Gastrocnemius medialis (tissue), 4 donors: ENCODE measurements at places on chromosomes 7 and 10. TPM values are rescaled to one million over a fixed set of nuclear protein-coding genes. Genes with fewer than 3 reads are reported as not detected.

DNA sequence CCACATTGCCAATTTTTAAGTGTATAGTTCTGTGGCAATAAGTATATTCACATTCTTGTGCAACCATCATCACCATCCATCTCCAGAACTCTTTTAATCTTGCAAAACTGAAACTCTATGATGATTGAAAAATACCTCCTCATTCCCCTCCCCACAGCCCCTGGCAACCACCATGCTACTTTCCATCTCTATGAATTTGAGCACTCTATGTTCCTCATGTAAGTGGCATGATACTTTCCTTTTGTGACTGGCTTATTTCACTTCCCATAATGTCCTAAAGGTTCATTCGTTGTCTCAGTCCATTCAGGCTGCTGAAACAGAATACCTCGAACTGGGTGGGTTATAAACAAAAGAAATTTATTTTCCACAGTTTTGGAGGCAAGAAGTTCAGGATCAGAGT is 23.4 kb upstream of the EGR2 start:
- no peak for DNase-seq

DNA sequence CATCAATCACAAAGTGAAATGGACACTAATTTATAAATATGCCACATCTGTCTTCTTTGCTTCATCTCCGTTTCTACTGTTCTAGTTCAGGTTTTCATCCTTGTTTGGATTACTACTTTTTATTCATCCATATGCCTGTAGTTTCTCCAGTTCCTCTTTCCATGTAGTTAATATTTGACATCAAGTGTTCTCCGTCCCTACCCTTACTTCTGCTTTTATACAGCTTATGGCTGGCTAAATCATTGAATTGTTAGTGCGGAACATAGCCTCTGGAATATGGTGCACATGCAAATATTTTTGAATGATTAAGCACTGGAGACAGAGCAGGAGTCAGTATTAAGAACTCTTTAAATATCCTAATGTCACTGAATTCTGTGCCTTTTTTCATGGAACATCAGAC is 230.0 kb upstream of the PPP1R3A start:
- no peak for DNase-seq

- no peak for DNase-seq
Measured at GRCh38 chr7:136502162-136502561, 366.3 kb upstream of the CHRM2 start.

DNA sequence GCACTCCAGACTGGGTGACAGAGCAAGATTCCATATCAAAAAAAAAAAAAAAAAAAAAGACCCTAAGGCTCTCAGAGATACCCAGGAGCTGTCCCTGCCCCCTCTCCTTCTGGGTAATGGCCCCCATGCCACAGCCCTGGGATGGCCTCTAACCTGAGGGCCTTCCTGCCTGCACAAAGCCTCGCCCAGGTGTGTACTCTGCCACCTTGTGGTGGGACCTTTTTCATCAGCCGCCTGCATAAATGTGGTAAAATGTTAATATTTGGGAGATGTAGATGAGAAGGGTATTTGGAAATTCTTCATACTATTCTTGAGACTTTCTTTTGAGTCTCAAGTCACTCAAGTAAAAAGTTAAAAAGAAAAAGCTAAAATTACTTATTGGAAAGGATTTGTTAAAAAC is 46.3 kb upstream of the RNF216 start:
- no peak for DNase-seq

DNA sequence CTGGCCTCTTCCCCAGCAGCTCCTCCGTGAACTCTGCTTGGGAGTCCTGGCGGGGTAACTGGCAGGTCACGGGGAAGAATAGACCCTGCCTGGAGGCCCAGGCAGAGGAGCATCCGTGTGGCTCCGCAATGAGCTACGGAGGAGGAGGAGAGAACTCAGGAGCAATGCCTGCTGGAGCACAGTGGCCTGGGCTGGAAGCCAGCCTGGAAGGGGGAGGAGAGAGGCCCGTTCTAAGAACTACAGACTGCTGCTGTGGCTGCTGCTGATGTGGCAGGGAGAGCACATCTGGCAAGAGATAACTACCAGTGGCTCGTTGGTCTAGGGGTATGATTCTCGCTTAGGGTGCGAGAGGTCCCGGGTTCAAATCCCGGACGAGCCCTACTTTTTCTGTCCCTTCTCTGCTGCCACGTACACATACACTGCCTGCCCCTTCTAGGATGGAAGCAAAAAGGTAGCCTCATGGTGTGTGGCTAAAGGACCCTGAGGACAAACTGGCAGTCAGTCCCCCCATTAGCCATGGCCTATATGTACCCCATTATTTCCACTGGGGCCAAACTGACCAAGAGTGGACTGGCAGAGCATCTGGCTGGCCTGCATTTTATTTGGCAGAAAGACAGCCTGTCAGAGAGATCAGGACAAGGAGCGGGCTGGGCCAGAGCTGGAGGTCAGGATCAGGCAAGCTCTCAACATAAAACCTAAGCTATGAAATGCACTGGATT is 7.7 kb upstream of the OPN1SW start:
- DNase-seq = peak; percentile 50

DNA sequence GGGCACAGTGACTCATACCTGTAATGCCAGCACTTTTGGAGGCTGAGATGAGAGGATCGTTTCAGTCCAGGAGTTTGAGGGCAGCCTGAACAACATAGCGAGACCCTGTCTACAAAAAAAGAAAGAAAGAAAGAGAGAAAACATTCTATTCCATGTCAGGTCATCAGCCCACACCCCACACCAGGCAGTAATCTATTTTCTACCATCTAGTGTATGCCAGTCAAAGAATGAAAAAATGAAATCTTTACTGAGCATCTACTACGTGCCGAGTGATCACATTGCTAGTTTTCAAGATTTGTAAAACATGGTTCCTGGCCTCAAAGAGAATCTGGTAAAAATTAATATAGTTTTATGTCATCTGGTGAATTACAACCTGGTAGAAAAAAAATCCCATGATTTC is 3.1 kb upstream of the EPHB4 start:
- no peak for DNase-seq

DNA sequence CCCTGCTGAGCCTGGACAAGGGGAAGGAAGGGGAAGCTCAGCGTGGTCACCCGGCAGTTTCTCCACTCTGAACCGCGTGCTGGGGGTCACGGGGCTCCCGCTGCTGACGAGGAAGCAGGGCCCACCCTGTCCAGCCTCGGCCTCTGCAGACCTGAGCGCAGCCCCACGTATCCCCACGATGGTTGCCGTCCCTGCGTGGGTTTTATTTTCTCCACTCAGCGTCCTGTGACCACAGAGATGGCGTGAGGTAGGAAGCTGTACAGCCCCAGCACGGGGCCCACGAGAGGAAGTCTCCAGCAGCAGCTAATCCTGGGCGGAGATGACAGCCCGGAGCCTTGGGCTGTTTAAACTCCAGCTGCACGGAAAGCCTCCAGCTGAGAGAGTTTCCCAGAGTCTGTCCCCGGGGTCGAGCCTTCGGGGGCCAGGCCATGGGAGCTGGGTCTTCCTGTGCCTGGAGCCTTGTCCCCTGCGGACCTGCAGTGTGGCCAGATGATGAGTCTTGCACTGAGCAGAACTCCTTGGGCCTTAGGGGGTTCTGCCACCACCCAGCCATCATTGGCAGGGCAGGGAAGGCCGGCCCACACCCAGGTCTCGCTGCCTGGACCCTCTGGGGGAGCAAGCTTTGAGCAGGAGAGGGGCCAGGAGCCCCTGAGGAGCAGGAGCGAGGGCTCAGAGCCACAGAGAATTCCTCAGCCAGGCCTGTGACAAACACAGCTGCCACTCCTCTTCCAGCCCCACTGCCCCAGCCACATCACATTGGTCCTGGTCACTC is 72.8 kb upstream of the FAM20C start:
- no peak for DNase-seq

DNA sequence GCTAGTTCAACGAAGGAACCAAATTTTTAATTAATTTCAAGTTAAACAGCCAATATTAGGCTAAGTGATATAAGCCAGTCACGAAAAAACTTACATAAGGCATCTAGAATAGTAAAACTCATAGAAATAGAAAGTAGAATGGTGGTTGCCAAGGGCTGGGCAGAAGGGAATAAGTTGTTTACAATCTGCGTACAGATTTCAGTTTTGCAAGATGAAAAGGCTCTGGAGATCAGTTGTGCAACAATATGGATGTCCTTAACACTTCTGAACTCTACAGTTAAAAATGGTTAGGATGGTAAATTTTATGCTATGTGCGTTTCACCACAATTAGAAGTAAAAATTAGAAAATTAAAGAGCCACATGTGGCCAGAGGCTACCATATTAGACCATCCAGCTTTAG is 13.3 kb downstream of the SCRN1 start:
- no peak for DNase-seq

- no peak for DNase-seq
Measured at GRCh38 chr10:102396317-102396650, 779 bp downstream of the NFKB2 start.

DNA sequence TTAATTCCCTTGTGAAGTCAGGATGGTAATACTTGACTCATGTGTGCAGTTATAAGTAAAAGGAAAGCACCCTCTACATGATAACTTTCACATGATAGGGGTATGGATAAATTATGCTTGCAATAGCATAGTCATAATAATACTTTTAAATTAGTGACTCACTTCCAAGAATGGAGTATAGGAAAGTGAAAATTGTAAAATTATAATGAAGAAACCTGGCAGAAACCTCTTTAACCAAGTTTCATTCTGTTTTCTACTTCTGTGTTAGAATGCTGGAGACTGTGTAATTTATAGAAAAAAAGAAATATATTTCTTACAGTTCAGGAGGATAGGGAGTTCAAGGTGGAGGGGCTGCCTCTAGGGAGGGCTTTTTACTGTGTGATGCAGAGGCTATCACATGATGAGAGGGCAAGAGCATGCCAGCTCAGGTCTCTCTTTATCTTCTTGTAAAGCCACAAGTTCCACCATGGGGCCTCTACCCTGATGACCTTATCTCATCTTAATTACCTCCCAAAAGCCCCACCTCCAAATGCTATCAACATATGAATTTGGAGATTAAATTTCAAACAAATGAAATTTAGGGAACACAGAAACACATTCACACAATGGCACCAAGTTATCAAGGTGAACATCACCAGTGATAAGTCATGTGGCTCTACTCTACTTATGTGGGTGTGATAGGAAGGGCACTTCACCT is 43.2 kb downstream of the HDAC9 start:
- DNase-seq = no peak

DNA sequence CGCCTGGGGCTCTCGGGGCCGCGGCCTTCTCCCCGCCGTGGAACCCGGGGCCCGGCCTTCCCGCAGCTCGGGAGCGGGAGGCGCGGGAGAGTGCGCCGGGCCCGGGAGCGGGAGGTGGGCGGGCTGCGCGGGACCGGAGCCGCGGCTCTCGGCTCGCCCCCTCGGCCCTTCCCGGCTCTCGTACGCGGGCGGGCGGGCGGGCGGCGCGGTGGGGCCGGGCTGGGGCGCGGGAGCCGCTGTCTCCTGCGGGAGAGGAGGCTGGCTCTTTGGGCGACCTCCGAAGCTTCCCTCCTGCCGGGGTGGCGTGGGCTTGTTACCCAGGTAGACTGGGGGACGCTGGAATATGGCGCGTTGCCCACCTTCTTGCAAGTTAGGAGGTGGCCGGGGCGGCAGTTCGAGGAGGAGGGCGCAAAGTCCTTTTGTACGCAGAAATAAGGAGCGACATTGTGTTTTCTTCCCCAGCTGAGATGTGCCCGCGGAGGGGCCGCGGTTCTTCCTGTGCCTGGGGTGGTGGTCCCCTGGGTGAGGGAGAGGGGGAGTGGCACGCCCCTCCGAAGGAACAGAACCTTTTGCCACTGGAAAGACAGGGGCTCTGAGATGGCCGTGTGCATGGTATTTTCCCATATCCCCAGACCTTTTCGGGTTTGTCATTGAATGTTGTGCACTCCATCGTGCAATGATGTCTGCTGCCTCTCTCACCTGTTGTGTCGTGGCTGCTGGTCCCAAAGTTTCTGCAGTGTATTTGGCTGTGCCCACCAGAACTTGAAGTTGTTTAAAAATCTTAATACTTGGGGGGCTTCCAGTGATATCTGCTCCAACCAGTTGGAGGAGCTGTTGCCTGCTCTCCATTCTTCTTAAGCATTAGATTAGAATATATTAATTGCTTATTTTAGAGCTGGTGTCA is 844 bp downstream of the NRF1 start:
- DNase-seq = peak; percentile 63

DNA sequence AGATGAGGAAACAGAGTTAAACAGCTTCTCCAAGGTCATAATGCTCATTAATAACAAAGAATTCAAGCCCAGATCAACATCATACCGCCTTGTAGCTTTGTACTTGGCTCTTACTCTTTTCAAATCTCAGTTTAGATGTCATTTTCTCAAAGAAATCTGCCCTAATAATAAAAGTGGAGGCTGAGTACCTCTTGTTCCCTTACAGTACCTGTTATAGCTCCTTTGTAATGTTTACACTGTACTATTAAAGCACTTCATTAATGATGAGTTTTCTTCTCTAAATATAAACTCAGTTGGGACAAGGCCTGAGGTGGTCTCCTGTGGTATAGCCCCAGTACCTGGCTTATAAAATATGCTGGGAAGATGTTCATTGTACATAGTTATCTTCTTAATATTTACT is 7.8 kb downstream of the SMNDC1 start:
- no peak for DNase-seq

DNA sequence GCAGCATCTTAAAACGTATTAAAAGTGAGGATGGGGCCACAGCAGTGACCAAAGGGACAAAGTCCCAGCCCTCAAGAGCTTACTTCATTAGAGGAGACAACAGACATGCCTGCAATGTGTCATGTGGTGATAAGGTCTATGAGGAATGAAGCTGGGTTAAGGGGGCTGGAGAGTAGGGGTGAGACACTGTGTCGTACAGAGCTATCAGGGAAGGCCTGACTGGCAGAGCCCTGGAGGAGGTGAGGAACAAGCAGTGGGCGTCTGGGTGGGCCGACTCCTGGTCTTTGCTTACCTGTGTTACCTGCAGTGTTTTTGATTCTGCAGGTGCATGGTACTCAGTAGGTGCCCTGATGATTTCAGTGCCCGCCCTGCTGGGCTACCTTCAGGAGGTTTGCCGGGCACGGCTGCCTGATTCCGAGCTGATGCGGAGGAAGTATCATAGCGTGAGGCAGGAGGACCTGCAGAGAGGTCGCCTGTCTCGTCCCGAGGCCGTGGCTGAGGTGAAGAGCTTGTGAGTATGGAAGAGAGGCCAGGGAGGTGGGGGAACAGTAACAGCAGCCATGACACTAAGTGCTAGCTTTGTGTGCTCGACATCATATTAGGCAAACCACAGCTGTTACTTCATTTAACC is 7.6 kb downstream of the ZFYVE27 start:
- DNase-seq = no peak

Gene RPP30
- total RNA-seq = 36.3 TPM

Gene SLC13A1
- total RNA-seq = not detected

Gene ZC3HAV1L
- 1.8 TPM for total RNA-seq

Gene IFIT1B
- not detected for total RNA-seq

Gene ZNF503
- 1.7 TPM for total RNA-seq

Gene KCNIP2
- total RNA-seq = 0.33 TPM

Gene UPK3B
- 0.92 TPM for total RNA-seq

Gene LRMDA
- total RNA-seq = 0.80 TPM

Gene NT5C2
- total RNA-seq = 36.7 TPM
